Bone marrow (tissue), 2 donors: ENCODE measurements at places on chromosomes 12 and 14.

DNA sequence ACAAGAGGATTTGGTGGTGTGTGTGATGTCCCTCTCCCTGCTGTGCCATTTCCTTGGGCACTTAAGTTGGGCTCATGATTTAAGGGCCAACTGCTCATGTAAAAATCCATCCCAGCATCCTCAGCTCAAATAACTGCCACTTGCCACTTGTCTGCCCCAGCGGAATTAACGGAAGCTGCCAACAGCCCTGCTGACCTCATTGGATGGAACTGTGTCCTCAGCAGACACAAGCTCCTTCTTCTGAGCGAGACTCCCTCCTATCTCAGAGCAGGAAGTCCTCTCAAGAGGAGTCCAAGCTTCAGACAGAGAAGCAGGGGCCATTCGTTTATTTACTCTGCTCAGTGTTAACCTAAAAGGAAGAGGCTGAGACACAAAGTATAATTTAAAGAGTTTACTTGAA, 29.6 kb upstream of the PRMT8 start:
- DNase-seq, result no peak

DNA sequence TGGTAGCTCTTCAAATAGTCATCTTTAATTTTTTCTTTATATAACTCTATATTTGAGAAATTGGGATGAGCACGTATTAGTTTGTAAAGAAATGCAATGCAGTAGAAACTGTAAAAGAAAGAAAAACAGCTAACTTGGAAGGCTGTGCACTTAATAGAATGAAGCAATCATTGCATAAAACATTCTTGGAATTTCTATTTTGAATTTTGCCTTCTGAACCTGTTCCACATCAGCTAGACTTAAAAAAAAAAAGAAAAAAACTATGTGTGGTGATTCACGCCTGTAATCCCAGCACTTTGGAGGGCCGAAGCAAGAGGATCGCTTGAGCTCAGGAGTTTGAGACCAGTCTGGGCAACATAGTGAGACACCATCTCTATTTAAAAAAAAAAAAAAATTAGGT, 29.4 kb downstream of the SCN8A start:
- no peak for DNase-seq

GRCh38 chr12:25670076-25671055, 117.3 kb upstream of the LMNTD1 start:
- no peak for DNase-seq

DNA sequence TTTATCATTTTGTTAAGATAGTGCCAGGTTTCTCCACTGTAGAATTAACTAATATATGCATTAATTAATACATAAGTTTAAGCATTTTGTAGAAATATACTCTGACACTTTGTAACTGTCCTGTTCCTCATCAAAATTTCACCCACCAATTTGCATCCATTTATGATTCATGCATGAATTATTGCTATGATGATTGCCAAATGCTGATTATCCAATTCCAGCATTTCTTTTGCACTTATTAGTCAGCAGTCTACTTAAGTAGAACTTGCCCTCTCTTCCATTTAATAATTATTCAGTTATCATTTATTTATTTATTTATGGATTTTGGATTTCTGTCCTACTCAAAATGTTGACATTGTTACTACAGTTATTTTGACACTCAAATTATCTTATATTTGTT, 72.2 kb downstream of the SLC6A15 start:
- DNase-seq, result no peak

DNA sequence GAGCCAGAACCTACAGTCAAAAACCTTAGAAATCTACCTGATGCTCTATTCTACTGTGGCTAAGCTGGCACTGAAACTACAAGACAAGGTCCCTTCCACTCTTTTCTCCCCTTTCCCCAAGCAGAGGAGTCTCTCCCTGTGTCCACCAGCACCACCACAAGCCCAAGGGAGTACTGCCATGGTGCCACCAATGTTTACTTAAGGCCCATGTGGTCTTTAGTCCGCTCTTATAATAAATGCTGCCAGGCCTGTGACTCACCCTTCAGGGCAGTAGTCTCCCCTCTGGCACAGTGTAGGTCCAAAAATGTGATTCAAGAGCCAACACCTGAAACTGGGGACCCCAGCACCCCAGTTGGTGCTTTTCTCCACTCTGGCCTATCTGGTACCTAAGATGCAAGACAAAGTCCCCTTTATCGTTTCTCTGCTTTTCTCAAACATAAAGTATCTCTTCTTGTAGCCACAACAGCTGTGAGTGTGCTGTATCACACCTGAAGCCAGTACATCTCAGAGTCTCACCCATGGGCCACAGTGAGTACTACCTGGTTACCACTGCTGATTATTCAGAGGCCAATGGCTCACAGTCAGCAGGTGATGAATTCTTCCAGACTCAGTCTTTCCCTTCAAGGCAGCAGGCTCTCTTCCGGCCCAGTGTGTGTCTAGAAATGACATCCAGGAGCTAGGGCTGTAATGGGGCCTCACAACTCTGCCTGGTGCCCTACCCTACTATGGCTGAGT, 29.3 kb downstream of the SLC38A2 start:
- DNase-seq, result no peak

GRCh38 chr12:95857156-95857555, 1.6 kb upstream of the SNRPF start:
- DNase-seq, result no peak

GRCh38 chr14:106530031-106530422, 1003.6 kb downstream of the TMEM121 start:
- DNase-seq, result no peak

DNA sequence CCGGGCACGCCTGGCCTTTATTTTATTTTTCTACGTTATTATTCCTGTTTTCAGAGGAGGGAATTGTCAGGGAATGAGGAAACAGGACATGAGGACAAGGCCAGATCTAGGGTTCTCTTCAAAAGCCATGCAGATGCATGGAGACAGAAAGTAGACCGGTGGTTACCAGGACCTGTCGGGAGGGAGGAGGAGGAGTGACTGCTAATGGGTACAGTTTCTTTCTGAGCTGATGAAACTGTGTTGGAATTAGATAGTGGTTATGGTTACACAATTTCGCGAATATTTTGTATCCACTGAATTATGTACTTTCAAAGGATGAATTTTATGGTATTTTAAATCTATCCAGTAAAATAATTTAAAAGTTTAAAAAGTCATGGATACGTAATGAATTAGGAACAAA, 11.3 kb downstream of the ZNF839 start:
- no peak for DNase-seq
